Neural progenitor cell (in vitro differentiated cells): ENCODE measurements at places on chromosomes 16 and 17.

DNA sequence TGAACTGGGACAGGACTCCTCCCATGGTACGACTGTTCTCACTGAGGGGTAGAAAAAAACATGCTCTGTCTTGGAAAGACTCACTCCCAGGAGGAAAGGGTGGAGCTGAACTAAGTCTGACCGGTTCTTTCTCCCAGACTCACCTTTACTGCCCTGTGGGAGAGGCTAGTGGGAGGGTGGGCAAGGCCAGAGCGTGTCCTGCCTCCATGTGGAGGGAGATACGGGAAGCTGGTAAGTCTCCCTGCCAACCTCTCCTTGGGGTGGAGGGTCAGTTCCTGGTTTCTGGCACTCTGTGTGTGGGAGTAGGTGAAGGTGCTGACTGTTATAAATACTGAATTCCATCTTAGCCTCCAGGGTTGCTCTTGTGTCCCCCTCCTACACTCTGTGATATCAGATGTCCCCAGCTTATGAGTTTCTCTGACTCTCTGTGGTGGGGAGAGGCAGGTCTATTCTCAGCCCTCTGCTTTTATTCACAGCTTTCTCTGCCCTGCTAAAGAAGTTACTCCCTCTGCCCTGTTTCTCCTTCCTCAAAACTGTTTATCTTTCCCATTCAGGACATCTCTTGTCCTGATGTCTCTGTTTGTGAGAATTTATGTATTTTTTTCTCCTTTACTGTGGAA, 26.9 kb upstream of the FAM20A start:
- DNase-seq: no peak

GRCh38 chr17:75485688-75486087, 29.3 kb downstream of the TMEM94 start:
- no peak for DNase-seq

GRCh38 chr16:874366-875181, 74.0 kb upstream of the GNG13 start:
- DNase-seq: no peak

DNA sequence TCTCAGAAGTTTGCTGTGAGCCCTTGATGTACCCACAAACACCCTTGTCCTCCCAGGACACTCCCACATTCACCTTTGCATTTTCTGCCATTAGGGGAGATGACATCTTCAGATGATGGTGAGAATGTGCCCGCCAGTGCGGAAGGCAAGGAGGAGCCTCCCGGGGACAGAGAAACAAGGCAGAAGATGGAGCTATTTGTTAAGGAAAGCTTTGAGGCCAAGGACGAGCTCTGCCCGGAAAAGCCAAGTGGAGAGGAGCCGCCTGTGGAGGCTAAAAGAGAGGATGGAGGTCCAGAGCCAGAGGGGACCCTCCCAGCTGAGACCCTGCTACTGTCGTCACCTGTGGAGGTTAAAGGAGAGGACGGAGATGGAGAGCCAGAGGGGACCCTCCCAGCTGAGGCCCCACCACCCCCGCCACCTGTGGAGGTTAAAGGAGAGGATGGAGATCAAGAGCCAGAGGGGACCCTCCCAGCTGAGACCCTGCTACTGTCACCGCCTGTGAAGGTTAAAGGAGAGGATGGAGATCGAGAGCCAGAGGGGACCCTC, 17.0 kb downstream of the TAF1C start:
- DNase-seq: no peak

- no peak for DNase-seq
Measured at GRCh38 chr16:86836503-86837129, 258.3 kb downstream of the FOXL1 start.

DNA sequence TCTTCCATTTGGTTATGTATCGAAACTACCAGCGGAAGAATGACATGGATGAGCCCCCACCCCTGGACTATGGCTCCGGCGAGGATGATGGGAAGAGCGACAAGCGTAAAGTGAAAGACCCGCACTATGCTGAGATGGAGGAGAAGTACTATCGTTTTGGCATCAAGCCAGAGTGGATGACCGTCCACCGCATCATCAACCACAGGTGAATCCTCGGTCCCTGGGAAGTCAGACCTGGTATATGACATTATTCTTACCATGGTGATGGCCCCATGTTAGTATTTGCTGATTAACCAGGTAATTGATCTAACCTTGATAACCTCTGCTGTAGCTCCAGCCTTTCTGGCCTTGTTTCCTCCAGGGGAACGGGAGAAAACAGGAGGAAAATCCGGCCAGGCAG, 8.5 kb downstream of the CHD3 start:
- DNase-seq: no peak

DNA sequence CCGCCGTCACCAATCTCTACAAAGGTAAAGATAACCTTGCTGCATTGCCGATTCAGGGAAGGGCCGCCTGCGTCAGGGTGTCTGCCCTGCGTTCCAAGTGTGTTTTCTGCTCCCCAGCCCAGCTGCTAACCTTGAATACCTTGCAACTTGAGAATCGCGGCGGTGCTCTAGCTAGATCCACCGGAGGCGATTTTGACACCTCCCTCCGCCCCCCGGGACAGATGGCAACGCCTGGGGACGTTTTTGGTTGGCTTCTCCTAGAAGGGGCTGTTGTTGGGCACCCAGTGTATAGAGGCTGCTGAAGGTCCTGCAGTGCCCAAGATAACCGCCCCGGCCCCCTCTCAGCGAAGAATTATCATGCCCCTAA, 1.5 kb downstream of the HAPSTR1 start:
- peak; percentile 54 for DNase-seq

- DNase-seq: no peak
Measured at GRCh38 chr16:17432901-17433576, 37.7 kb downstream of the XYLT1 start.

DNA sequence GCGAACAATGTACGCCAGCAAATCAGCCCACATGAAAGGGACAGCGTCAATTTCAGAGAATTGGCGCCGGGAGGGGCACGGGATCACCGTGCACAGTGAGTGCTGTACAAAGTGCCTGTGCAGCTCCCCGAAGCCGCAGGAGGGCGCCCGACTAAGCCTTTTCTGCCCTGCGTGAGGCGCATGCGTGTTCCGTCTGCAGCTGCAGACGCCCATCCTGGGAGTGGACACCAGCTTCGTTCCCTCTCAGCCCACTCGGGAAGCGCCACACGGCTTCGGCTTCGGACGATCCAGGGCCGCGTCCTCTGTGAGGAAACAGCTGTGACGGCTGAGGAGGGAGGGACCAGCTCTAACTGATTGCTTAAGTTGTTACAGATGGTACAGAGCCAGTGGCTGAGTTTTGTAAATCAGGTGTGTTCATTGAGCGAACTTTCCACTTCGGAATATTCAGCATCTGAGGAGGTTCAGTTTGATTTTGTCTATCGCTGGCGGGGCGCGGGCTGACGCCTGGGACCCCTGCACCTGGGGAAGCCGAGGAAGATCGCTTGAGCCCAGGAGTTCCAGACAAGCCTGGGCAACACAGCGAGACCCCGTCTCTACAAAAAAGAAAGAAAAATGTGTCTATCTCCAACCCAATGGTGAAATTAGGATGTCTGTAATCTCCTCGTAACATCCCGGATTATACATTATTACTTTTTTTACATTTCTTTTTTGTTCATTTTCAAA, 15.4 kb upstream of the ZNF287 start:
- peak; percentile 95 for DNase-seq

GRCh38 chr17:41737680-41738023, 3.2 kb upstream of the HAP1 start:
- DNase-seq: no peak

DNA sequence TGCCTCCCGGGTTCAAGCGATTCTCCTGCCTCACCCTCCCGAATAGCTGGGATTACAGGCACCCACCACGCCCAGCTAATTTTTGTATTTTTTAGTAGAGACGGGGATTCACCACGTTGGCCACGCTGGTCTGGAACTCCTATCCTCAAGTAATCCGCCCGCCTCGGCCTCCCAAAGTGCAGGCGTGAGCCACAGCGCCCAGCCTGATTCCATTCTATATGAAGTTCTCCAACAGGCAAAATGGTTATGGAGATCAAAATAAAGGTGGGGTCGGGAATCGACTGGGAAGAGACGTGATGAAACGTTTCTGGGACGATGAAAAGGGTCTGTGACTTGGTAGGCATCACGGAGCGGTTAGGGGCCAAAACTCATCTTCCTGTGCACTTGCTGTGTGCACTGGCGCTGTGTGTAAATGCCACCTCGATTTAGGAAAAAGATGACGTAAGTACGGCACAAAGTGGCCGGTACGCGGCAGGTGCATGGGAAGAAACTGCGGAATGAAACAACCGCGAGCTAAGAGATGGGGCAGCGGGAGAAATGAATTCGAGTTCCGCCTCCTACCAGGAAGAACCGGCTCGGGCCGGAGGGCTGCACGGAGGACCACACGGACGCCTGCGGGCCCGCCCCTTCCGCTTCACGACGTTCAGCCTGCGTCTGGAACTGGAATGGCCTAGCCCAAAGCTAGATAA, 1.6 kb downstream of the TP53 start:
- peak; percentile 98 for DNase-seq

GRCh38 chr17:49729069-49729468, 21.3 kb upstream of the SLC35B1 start:
- DNase-seq: no peak

- DNase-seq: no peak
Measured at GRCh38 chr16:23859713-23860269, 24.0 kb downstream of the PRKCB start.

GRCh38 chr17:13337864-13338371, 263.8 kb downstream of the HS3ST3A1 start:
- peak; percentile 42 for DNase-seq

DNA sequence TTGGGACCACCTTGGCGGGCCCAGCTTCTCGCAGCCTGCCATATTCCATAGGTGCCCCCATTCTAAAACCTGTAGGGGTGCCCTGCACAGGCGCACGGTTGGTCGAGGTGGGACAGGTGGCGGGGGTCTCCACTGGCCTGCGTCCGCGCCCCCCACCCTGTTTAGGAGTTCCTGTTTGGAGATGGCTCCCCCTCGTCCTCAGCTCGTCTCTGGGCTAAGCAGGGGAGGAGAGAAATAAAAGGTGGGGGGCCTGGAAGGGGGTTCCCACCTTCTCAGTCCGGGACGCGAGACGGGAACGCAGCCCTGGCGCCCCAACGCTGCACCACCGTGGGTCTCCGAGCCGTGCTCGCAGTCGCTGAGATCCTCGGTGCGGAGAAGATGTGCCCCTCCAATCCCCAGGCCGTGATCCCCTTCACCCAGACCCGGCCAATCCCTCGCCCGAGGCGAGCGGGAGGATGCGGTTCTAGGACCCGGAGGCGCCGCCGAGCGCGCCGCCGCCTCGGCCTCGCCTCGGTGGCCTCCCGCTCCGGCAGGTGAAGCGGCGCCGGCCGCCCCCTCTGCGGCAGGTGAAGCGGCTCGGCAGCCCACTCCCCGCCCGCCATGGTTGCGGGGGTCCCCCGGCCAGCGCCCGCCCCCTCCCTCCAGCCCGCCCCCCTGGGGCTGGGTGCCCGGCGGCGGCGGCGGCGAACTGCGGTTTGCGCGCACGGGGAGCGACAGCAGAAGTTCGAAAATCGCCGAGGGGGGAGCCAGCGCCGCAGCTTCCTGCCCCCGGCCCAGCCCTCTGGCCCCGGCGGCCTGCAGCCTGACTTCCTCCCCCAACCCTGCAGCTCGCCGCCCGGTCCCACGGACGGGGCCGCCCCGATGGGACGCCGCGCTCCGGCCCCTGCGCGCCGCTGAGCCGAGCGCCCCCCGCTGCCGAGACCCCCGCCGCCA, at the start of gene FMNL1:
FMNL1 (plus strand) TSS at position 805 of the 933 bp plus-strand sequence. CDS start 240 bp downstream, outside the sequence.
- peak; percentile 77 for DNase-seq

- no peak for DNase-seq
Measured at GRCh38 chr16:83676086-83676485, 131.7 kb upstream of the HSBP1 start.

GRCh38 chr17:18039535-18040260, 490 bp downstream of the GID4 start:
- peak; percentile 78 for DNase-seq
